CD4-positive, alpha-beta T cell treated with Interleukin-17A for 4 hours (primary cell): ENCODE measurements at places on chromosomes 2 and 18.

GRCh38 chr2:240457223-240458043, 22.0 kb downstream of the GPC1 start:
- no peak for DNase-seq

DNA sequence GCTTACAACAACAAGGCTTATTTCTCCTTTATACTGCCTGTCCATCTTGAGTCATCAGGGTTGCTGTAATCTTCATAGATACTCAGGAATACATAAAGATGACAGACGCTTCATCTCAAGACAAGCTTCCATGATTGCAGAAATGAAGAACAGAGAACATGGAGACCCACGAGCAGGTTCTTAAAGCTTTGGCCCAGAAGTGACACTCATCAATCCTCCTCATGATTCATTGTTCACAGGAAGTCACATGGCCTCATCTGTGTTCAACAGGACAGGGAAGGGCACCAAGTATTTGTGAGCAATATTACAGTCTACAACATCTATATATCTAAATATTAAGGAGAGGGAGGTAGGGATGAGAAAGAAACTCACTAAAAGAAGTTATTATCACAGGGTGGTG, 36.5 kb upstream of the PGAP1 start:
- no peak for DNase-seq

DNA sequence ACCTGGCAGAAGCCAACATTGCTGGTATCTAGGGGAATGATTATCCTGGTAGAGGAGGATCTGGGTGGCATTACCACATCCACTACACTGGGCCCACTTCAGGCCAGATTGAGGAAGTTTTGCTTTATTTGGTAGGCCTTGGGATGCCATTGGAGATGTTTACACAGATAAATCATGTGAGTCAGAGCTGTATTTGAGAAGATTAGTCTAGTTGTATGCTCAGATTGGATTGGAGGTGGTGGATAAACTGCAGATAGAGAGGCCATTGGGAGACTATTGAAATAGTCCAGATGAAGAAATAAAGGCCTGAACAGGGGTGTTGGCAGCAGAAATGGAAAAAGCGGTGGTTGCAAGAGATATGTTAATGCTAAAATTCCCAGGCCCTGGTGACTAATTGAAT, 81.5 kb downstream of the EFEMP1 start:
- no peak for DNase-seq

DNA sequence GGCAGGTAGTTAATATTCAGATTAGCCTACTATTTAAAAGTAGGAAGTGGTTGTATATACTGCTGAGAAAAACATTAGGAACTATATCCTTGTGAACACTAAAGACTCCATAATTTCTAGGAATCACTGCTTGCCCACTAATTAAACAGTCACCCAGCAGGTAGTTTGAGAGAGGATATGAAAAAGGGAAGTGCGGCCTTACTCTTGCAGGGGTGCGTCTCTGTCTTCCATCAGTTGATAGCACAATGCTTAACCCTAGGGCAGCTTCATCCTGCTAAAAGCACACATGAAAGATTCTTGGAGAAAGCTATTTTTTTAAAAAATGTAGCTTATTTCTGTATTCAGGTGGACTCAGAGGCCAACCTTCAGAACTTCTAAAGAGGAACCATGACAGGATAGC, 53.1 kb upstream of the ATP5MC3 start:
- no peak for DNase-seq

DNA sequence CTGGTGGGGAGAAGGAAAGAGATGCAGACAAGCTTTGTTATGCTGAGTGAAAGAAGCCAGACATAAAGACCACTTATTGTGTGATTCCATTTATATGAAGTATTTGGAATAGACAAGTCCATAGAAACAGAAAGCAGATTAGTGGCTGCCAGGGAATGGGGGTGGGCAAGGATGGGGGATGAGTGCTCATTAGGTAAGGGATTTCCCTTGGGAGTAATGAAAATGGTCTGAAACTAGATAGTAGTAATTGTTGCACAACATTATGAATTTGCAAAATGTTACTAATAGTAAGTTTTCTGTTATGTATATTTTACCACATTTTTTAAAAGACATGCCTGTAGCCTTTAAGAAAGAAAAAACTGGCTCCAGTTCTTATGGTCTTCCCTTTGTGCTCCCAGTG, 154.9 kb downstream of the LNPK start:
- no peak for DNase-seq
